AG04450 (cell line): ENCODE measurements at places on chromosomes 2 and 18.
A peak's percentile ranks its signal among the peaks of the same experiment; 100 is the strongest.

GRCh38 chr2:20429528-20429927, 17.3 kb upstream of the RHOB start:
- no peak for DNase-seq

- no peak for DNase-seq
Observed at GRCh38 chr2:165431014-165431413, 38.5 kb upstream of the CSRNP3 start.

- no peak for DNase-seq
Observed at GRCh38 chr18:35786365-35787042, 186.0 kb upstream of the RMP24 start.

GRCh38 chr2:189037518-189037917, 63.3 kb downstream of the COL3A1 start:
- DNase-seq: no peak

GRCh38 chr2:103287746-103288145, 525.9 kb downstream of the TMEM182 start:
- no peak for DNase-seq

DNA sequence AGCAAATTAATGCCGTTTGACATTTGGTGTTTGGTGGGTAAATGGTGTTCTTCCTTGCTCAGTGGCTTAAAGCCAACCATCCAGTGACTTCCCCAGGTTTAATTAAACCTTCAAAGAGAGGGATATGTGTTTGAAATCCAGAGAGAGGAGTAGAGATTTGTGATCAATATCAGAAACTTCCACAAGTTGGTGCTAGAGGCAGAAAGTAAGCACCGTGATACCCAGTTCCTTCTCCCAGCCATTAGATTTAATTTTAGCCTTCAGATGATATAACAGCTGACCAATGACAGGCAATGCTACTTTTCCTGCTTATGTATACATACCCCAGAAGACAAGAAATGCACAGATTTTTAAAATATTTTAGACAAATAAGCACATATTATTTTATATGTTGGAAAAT, 398.5 kb downstream of the CDH2 start:
- no peak for DNase-seq

GRCh38 chr18:36735130-36735529, 93.7 kb downstream of the TPGS2 start:
- no peak for DNase-seq

DNA sequence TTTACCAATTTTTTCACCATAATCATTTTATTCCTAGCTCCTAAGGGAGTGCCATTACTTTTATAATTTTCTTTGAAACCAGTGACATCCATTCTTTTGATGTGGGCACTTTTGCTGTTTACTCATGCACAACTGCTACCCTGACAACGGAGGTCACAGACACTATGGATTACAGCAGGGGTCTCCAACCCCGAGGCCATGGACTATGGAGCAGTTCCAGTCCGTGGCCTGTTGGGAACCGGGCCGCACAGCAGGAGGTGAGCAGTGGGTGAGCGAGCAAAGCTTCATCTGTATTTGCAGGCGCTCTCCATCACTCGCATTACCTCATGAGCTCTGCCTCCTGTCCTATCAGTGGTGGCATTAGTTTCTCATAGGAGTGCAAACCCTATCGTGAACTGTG, 34.6 kb downstream of the PRPF40A start:
- no peak for DNase-seq

DNA sequence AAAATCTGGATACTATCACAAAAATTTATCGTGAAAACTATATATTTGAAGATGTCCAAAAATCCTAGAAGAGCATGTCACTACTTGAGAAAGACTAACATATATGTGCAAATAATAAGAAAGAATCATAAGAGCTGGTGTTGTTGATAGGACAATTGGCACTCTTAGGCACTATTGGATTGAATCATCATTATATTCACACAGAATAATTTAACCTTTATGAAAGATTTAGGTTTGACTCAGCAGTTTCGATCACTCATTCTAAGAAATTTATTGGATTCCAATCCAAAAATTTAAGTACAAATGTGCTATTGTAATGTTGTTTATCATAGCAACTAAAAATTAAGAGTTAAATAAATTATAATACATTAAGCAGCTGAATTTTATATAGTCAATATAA, 503.6 kb downstream of the SPAG16 start:
- no peak for DNase-seq

DNA sequence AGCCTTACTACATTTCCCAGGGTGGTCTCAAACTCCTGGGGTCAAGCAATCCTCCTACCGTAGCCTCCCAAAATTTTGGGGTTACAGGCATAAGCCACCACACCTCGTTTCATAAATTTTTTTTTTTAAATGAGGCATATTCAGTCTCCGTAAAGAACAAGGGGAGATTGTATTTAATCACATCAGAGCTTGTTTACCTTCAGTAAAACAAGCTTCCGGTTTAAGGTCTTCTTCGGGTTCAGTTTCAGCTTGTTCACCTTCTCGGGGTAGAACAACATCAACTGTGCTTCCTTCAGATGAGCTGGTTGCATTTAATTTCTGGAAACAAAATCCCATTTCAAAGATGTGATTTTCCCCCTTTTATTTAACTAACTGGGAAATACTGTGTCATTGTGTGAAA, 88.6 kb downstream of the SCN3A start:
- DNase-seq: no peak

DNA sequence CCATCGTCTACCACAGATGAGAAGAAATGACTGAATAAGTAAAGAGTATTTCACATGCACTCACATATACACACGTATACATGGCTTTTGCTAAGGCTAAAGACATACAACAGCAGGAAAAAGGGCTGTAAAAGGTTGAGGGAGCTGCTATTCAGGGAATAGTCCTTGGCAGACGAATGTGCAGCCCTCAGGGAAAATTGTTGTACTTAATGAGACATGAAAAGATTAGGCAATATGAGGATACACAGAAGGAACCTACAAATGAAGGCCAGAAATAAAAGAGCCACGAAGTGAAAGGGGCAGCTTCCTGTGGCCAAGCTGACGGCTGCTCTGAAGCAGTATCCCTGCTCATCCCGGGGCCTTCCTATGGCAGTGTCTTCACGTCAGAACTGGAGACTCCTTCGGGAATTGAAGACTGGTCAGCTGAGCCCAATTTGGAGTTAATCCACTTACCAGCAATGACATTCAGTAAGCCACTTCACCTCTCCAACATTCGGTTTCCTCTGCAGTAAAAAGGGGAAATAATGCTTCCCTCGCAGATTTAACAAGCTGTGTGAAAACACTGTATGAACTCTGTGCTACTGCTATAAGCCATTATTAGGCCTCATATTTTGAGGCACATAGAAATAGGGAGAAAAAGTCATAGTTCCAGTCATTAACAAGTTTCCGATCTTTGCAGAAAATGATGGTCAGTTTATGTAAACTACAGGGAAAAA, 221.8 kb downstream of the STK39 start:
- no peak for DNase-seq

GRCh38 chr18:37424507-37424906, 141.1 kb downstream of the CELF4 start:
- DNase-seq: no peak

GRCh38 chr2:174630107-174630506, 32.5 kb upstream of the WIPF1 start:
- no peak for DNase-seq

DNA sequence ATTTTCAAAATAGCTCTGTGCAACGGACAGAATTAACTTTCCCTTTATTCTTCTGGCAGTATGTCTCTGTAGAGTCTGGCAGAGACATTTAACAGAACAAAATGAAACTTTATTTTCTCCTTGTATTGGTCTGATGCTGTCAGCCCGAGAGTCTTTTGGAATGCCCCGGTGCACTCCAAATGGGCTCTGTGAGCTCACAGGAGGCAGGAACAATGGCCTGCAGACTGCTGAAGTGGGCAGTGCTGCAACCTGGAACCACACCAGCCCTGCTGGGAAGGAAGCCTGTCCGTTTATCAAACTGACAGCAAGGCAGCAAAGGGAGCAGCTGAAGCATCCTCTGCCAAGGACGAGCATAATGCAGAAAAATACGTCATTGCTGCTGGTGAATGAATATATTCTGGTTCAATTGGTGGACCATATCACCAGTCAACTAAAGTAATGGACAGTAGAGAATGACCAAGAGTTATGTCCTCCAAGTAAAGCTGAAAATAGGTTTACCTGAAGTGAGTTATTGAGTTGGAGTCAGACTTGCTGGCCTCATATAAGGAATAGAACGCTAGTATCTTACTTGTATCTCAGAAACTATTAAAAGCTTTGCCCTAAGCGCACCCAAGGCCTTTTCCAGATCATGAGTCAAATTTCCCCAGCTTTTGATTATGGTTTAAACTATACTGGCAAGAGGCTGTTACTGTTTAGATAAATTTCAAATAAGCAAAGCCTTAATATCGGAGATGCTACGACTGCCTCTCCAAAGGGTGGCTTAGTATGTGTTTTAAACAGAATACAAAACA, 207.6 kb upstream of the TANK start:
- peak; percentile 21 for DNase-seq

- DNase-seq: no peak
Observed at GRCh38 chr2:144006139-144006538, 513.8 kb downstream of the ZEB2 start.

GRCh38 chr2:8542381-8543059, 139.3 kb upstream of the ID2 start:
- DNase-seq: no peak

DNA sequence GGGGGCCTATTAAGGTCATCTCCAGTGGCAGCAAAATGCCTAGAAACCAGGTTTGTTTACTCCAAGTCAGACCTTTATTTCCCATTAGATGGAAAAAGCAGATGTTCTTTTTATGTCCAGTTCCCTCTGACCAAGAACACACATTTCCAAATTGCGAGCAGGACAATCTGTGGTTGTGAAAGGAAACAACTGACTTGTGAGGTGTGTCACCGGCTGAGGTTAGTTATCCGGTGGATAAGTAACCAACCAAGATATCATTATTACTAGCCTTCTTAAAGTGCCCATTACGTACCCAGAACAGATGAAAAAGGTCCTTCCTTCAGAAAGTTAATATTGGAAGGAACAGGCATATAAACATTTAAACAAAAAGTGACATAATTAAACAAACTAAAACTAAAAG, 112.9 kb downstream of the THADA start:
- DNase-seq: no peak

DNA sequence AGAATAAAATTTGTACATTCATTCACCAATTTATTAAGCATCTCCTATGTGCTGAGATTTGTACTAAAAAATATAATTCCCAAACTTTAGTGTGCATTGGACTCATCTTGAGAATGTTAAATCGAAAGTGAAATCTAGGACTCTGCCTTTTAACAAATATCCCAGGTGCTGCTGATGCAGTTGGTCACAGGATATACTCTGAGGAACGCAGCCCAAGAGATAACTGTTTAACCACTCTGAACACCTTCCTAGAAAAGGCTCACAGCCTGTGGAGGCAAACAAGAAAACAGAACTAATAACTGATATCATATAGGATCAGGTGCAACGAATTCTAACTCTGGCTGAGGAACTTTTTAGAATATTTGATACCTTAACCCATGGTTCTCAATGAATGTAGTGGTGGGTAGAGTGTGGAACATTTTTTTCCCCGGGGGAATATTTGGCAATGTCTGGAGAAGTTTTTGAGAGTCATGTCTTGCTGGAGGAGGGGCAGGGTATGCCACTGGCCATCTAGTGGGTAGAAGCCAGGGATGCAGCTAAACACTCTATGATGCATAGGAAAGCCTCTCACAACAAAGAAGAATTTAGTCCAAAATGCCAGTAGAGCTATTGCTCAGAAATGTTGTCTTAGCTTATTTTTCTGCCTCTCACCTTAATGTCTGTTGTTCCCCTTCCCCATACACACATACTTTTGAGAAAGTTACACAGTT, 96.5 kb downstream of the EHBP1 start:
- DNase-seq: no peak

DNA sequence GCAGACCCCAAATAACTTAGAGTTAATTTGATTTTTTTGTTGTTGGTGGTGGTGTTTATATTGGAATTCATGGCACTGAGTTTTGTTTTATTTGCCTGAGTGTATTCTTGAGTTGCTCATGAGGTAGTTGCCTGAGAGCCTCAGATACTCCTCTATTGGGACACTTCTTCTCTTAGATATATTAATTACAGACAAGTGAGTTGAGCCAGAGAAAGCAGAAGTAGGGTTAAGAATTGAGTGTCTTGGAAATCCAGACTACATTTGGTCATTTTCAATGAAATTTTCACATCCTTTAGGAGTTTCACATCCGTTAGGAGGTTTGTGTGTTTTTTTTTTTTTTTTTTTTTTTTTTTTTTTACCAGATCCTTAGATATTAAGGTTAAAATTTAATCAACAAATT, 29.0 kb downstream of the FMNL2 start:
- no peak for DNase-seq

- DNase-seq: no peak
Observed at GRCh38 chr18:22547807-22548561, 130.3 kb upstream of the CTAGE1 start.
